NCI-H1436 (cell line): ENCODE measurements at places on chromosomes 6 and 20.

- no peak for DNase-seq
Observed at GRCh38 chr6:165106261-165106660, 203.1 kb downstream of the C6orf118 start.

GRCh38 chr6:79391480-79391879 is 145.8 kb downstream of the LCA5 start:
- DNase-seq: no peak

DNA sequence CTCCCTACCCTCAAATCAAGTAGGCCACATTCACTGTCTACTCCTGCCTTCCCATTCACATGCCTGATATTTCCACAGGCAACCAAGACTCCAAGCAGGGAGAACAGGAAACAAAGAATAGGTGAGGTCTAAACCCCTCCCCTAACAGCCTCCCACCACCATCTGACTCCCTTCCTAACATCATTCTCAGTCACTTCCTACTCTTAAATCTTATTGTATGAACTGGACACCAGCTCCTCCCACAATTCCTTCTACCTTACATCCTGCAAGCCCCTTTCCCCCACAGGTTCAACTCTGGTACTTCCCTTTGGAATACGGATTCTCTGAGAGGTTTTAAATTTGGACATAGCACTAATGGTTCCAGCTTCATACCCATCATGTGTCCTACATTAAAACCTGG is 944 bp upstream of the C6orf136 start:
- DNase-seq: no peak

- DNase-seq: no peak
Observed at GRCh38 chr6:116255246-116255800, 1.4 kb upstream of the TSPYL4 start.

GRCh38 chr20:2742934-2743559 is 50.5 kb downstream of the EBF4 start:
- DNase-seq: peak; percentile 88

DNA sequence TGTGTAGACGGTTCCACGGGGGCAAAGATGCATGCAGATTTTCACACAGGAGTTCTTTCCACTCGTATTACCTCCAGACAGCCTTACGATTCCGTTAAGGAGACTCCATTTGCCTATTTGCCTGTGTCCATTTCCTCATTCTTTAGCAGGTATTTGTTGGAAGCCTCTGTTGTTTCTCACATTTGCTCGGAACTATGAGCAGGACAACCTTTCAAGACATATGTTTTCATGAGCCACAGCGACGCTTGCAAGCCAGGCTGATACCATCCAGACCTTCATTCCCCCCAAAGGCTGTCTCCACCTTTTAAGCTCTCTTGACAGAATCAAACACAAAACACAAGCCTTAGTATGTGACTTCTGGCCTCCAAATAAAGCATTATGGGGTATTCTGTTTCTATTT is 57.6 kb upstream of the NEDD9 start:
- DNase-seq: no peak

DNA sequence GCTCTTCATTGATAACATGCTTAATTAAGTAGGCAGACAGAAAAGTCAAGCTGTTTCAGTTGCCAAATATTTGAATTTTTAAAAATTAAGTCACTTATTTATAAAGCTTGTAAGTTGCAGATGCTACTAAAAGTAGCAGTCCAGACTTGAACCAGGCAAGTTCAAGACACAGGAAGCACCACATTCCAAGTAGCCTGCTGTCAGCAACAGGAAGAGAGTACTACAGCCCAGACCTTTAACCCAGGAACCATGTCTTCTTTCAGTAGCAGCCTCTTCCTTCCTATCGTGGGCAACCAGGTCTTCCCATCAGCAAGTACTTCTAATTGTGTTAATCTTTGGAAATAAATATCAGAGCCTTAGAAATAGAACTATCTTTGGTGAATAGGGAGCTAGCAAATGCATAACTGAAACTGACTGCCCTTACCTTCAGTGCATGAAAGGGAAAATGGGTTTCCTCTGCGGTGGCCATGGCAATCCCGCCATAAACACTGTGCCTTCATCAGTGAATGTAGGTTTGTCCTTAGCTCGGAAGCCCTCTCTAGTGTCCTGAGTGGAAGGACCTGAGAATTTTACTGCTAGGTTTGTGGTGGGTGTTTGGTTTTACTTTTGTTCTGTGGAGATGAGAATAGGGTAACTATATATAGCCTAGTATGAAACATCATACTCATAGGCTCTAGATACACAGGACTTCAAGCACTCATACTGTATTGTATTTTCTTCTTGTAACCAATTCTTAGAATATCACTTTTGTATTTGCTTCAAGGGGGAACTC is 95.6 kb downstream of the SYCP2 start:
- DNase-seq: no peak

GRCh38 chr6:117265410-117266256 is at the start of gene VGLL2:
Gene VGLL2, plus strand, starts transcription at chr6:117265558. Its CDS starts 206 bp downstream, at chr6:117265764.
- no peak for DNase-seq

GRCh38 chr6:149112976-149113375 is 204.5 kb upstream of the TAB2 start:
- DNase-seq: no peak

DNA sequence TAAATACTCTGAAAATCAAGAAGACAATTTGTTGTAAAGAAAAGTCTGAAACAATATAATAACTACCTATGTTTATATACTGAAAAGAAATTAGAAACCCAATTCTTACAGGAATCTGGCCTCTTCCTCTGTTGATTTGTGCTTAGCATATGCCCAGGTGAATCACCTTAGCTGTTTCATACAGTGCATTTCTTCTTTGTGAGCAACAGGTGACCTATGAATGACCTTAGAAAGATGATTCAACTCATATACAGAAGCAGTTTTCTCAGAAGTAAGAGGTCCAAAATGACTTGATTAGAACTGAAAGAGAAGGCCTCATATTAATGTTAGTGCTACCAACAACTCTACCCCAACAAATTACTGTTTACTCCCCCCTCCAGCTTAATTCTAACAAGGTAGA is 419.5 kb upstream of the ID4 start:
- DNase-seq: no peak

DNA sequence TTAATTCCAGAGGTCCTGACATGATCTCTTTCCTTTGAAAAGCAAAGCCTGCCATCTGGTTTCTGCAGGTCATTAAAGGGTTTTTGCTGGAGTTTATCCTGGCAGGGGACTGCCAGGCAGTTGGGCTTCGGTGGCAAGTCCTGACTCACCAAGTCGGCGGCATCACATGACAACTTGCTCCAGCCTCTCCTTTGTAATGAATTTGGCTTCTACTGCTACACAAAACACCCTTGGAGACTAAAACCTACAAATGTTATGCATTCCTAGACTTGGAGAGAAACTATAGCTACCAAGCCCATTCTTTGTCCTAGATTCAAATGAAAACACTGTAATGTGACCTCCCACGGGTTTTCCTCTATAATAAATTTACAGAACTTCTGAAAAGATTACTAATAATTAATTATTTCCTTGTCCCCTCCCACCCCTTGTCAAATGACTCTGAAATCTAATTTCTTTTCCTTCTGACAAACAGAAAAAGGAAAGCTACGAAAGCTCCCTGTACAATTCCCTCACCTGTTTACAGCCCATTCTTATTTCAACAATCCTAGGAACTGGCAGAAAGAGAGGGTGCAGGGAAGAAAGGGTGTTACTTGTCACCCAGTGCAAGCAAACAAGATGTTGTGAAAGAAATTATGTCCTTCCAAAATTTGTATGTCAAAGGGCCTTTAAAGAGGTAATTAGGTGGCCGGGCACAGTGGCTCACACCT is 62.9 kb downstream of the QRSL1 start:
- no peak for DNase-seq

- no peak for DNase-seq
Observed at GRCh38 chr6:141658696-141659095, 474.0 kb upstream of the GJE1 start.

DNA sequence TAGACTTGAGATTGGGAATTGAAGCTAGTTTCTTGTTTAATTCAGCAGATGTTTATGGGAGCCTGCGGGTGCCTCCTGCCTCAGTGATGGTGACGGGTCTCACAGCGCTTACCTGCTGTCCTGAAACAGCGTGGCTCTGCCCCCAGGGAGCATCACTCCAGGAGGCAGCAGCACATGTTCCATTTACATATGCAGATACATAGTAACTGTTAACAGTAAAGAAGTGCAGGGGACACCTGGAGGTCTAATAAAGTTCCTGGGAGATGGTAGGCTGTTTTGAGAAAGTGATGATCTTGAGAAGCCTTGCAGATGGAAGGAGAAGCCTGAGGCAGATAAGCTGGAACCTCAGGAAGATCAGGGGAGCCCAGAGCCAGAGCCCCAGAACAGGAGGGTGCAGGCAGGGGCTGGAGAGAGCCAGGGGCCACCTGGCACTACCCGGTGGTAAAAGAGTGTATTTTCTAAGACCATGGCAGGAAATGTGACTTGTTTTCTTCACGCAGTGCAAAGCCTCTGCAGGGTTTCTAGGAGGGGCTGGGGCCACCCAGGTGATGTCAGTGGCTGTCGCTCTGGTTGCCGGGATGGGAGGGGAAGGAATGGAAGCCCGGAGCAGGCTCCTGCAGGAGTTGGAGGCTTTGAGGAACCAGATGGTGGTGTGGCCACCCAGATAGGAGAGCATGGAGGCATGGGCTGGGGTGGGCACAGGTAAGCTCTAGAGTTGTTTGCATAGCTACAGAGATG is 24.2 kb upstream of the KIF25 start:
- DNase-seq: no peak

- DNase-seq: no peak
Observed at GRCh38 chr6:64547594-64548268, 912.1 kb downstream of the PHF3 start.

DNA sequence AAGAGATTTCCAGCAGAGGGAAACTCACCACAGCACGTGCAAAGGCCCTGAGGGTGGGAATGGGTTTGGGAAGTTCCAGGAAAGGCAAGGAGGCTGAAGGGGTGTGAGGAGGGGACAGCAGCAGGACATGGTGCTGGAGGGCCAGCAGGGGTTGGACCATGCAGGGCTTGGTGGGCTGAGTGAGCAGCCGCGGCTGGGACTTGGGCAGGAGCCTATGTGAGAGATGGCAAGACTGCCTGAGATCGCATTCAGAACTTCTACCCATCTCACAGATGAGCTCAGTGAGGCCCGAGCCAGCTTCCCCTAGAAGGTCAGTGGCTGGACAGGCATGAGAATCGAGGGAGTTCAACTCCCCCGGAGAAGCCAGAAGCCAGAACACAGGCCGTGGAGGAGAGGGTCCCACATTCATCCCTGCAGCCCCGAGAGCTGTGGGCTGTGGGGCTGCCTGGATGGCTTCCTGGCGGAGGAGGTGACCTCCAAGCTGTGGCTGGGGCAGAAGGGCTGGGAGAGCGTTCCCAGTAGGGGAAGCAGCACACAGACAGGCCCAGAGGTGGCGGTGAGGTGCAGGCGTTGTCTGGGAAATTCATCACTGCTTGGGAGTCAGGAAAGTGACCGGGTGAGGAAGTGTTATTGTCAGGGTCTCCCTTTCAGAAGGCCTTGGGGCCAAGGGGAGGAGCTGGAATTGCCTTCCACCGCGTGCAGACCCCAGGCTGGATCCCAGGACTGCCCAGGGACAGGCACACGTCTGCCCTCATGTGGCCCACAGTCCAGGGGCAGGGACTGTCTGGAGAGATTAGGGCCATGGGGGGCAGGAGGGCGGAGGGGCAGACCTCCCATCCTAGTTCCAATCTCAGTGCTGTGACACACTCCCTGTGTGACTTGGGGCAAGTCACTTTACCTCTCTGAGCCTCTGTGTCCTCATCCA is 103.8 kb downstream of the CEBPB start:
- DNase-seq: no peak

GRCh38 chr6:169292338-169293124 is 38.9 kb upstream of the THBS2 start:
- no peak for DNase-seq
